ENCODE measurements at places on chromosomes 7 and 10.

DNA sequence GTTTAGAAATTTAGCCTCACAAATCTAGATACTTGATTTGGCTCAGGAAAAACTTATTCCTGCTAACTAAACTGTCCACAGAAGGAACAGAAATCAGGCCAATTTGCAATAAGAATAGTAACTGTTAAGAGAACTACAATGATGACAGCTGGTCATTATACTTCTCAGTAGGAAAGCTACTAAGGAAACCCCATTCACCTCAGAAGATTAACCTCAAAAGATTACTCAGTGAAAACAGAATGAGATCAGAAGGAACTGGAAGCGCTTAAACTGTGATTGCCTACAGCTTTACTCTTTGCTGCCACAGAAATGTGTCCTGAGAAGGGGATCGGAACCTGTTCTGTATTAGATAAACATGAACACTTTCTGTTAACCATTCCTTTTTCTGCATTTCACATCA, 24.3 kb upstream of the DNAJB12 start:
- DNase-seq = no peak

DNA sequence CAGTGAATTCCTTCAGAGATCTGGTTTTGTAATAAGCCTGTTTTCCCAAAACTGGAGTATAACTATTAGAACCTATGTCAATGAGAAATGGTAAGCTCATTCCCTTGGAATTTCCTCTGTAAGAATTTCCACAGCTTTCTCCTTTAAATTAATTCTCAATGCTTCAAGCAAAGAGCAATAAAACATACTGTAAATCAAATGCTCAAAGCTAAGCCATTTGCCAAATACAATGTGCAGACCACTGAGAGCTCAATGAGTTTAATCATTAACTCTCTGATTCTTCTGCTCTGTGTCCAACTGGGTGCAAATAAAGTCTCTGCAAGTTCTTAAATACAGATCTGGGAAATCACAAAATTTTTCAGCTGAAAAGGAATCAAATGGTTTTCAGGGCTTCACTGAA, 227.6 kb upstream of the IMMP2L start:
- DNase-seq = no peak

DNA sequence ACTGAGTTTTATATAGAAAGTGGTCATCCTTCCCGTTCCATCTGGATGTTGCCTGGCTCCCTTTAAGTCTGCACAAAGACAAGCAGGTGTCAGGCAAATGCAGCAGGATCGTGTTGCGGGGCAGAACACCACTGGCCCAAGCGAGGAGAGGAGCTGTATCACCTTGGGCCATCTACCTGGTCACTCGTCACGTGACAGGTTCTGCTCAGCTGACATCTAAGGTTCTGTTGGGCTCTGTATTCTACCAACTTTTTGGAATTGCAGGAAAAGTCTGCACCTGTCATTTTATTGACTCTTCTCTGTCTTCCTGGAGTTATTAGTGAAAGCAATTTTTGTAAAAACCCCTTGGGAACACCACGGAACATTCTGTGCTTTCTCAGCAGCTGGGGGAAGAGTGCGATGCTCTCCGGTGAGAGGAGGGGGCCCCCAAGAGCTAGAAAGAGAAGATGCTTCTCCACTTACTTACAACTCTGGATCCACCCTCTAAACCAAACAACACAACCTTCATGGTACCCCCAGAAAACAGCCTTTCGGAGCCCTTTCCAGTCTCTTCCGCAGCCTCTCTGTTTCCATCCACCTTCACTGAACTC, 83.4 kb upstream of the NMT2 start:
- no peak for DNase-seq

- DNase-seq = no peak
Observed at GRCh38 chr7:138247568-138248333, 171.5 kb downstream of the AKR1D1 start.

DNA sequence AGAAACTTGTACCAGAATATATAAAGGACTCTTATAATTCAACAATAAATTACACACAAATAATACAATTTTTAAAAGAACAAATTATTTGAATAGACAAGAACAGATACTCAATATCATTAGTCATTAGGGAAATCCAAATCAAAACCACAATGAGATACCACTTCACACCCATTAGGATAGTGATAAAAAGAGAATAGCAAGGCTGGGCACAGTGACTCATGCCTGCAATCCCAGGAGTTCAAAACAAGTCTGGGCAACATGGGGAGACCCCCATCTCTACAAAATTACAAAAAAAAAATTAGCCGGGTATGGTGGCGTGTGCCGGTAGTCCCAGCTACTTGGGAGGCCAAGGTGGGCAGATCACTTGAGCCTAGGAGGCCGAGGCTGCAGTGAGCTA, 52.2 kb upstream of the KCNIP2 start:
- DNase-seq = no peak

- DNase-seq = no peak
Observed at GRCh38 chr10:69334302-69335062, 56.2 kb downstream of the HK1 start.

DNA sequence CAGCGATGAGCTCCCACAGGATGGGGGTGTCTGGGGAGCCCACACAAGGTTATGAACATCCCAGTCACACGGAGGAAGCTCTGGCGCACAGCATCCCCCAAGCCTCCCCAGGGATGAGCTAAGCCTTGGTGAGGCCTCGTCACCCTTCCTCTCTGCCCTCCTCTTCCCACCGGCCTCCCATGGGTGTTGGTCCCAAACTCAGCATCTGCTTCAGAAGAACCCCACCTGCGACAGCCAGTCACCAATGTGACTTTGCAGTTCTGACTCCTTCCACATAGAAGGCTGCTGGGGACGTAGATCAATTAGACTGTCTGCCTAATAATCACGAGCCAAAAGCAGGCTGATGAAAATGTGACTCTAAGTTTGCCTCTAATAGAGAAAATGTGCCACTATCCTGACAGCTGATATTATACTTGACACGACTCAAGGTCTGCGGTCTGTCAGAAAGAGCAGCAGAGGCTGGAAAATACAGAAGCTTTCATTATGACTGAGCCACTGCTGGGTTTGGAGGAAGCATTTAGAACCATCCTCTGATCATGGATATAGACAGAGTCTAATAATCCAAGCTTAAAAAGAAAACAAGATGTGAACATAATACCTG, 116.0 kb upstream of the PFKP start:
- DNase-seq = no peak

DNA sequence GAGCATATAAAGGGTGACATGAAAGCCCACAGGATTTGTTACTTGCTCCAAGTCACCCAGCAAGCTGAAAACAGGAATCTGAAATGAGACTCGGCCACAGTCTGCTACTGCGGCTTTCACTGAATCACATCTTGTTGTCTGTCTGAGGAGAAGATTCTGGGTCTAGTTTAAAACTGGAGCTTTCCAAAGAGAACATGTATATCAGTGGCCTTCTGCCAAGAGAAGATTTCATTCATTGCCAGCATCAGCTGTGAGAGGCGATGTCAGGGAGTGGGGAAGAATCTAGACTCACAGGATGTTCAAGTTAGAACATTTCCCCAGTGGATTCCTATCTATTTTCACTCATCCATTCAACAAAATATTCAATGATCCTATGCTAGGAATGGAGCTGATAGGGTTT, 122.8 kb downstream of the GALNT17 start:
- DNase-seq = no peak

GRCh38 chr7:34058801-34059135, 153.4 kb downstream of the BMPER start:
- no peak for DNase-seq

Data from putamen (tissue), 1 donor.